ENCODE measurements at places on chromosomes 5 and 9.

DNA sequence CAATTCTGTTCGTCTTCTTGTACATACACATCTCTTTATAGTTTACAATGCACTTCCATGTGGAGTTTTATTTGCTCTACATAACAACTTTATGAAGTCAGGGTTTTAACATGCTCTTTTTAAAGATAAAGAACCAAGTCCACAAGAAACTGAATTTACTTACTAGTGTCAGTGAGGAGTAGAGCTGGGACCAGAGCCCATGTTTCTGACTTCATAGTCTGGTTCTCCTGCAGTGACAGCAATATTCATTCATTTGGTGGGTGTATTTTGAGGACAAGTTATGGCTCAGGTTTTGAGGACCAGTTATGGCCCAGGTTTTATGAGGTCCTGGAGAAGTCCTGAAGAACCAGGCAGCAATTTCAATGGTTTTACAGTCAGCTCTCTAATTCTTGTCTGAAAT, 481.9 kb upstream of the TNC start:
- no peak for DNase-seq

- no peak for DNase-seq
Measured at GRCh38 chr5:98977723-98978122, 48.9 kb upstream of the CHD1 start.

- no peak for DNase-seq
Measured at GRCh38 chr5:154293219-154293618, 102.7 kb downstream of the GALNT10 start.

GRCh38 chr5:143182901-143183820, 220.3 kb downstream of the NR3C1 start:
- no peak for DNase-seq

DNA sequence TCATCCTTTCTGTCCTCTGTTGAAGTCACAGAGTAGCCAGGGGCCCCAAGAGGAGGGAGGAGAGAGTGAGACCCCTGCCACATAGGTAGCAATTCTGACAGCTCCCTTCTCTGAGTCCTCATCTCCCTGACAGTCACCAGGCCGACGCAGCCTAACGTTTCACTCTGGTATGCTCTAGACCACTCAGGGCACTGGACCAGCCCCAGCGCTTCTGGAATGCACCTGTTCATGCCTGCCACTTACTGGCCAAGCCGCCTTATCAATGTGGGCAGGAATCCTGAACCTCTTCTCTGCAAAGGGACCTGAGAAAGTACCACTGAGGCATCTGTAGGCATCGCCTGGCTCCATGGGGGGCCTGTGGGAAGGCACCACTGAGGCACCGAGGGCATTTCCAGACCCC, 50.2 kb downstream of the SECISBP2 start:
- DNase-seq, result no peak
